Stimulated activated CD8-positive, alpha-beta memory T cell treated with anti-CD3 and anti-CD28 coated beads, Interleukin-15, amount 100 ng/mL, for 4 hours (primary cell): ENCODE measurements at places on chromosomes 13 and 19.
A peak's percentile ranks its signal among the peaks of the same experiment; 100 is the strongest.

DNA sequence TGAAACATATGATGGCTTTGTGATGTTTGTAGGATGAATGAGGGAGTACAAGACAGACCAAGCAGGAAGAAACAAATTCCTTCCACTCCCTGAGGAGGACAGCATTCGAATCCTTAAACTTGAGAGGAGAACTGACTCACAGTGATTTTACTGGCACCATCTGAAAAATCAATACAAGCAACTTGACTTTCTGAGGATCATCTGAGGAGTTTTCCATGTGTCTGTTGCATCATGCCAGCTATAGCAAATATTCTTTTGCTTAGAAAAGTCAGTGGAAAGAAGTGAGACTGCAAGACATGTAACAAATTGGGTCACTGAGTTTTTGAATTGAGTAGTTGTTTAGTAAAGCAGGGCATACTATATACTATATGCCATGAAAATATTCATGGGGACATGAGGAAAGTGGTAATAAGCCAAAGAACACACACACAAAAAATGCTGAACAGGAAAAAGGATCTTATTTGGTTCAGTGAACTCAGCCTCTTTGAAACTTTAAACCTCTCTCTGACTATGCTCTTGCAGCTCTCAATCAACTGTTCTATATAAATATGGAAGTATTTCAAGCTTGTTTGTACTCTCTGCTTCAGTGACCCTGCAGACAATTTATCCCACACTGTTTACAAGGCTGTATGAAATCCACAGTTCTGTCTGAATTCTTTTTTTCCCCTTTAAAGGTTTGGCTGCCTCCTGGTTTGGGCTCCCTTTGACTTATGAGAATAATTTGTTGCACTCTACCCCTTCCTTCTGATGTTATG, 35.5 kb downstream of the SERTM1 start:
- no peak for DNase-seq

DNA sequence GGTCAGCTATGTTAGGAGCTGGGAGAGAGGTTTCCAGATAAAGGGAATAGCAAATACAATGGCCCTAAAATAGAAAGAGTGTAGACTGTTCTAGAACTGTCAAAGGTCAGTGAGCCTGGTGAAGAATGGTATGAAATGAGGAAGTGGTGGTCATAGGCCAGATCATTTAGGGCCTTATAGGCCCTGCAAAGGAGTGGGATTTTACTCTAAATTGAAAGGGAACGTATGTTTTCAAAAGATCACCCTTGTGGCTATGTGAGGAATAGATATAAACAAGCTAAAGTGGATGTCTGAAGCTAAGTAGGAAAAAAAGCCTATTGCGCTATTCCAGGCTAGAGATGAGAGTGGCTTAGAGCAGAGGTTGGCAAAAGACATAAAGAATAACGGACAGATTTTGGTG, 70.7 kb upstream of the TDRD3 start:
- DNase-seq = no peak

GRCh38 chr13:43880926-43881325, 1.2 kb downstream of the LACC1 start:
- DNase-seq = no peak

- no peak for DNase-seq
These were observed 135.5 kb upstream of the RNF113B start for GRCh38 chr13:98312606-98313005.

GRCh38 chr19:33683881-33684537, 62.3 kb downstream of the CHST8 start:
- DNase-seq = no peak

DNA sequence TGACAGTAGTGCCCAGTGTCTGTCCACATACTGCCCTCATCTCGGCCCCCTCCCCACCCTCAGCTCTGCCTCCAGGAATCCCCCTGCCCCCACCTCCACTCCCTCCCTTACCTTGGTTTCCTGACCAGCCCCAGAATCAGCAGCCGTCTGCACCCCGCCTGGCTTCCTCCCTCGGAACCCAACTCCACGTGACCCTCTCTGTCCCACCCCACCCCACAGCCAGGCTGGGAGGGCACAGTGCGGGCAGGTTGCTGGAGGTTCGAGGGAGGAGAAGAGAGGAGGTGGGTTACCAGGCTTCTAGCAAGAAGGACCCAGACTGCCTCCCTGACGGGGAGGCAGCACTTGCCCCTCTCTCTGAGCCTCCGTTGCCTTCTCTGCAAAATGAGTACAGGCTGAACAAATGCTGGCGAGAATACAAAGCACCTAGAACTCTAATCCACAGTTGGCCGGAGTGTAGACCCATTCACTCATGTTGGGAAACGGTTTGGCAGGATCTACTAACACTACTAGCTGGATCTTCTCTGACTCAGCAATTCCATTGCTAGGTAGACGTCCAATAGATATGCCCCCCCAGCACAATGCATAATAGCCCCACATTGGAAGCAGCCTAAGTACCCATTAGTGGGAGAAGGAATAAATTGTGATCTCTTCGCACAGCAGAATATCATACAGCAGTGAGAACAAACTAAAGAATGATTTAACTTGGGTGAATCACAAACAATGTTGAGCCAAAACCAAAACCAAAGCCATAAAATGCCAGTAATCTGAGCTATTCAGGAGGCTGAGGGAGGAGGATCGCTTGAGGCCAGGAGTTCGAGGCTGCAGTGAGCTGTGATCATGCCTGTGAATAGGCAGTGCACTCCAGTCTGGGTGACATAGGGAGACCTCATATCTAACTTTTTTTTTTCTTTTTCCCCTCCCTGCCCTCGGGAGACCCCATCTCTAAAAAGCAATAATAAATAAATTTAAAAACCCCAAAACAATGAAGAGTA, at the start of gene RASAL3:
TSS of gene RASAL3 (minus strand) at position 151 of the 992 bp plus-strand sequence. CDS start 186 bp downstream, outside the sequence.
- DNase-seq = peak; percentile 43

DNA sequence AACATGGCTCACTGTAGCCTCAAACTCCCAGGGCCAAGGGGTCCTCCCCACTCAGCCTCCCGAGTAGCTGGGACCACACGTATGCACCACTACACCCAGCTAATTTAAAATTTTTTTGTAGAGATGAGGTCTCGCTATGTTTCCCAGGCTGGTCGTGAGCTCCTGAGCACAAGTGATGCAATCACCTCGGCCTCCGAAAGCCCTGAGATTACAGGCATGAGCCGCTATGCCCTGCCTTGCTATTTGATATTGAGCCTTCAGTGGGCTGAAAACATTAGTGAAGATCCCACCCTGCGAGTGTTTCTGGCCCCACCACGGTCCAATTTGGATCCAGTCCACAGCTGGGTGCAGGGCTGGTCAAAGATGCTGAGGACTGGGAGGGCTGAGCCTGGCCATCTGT, 65.9 kb downstream of the TRPM4 start:
- no peak for DNase-seq

- DNase-seq = peak; percentile 60
These were observed 40.3 kb downstream of the DEDD2 start for GRCh38 chr19:42176990-42177685.

DNA sequence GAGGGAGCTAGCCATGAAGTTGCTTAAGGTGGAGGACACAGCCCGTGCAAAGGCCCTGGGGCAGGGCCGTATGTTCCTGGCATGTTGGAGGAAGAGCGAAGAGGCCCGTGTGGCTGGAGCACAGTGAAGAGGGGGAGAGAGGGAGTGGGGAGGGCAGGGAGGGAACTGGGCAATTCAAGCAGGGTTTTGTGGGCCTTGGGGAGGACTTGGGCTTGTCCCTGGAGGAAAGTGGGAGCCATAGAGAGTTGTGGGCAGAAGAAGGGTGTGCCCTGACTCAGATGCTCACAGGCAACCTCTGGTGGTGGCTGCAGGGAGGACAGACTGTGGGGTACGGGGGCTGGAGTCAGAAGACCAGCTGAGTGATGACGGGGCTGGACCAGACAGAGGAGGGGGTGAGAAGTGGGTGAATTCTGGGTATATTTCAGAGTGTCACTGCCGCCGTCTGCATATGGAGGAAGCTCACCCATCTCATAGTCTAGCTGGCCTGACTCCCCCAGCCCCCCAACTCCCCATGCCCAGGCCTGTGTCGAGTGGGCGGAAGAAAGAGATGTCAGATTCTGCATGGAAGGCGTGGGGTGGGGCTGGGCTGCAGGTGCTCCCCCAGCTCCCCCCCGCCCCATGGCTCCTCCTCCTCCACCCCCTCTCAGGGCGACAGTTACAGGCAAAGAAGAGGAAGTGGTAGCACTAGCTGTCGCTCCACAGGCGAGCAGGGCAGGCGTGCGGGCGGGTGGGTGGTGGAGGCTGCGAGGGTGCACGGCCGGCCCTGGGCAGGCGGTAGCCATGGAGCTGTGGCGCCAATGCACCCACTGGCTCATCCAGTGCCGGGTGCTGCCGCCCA, at the start of gene VAV1:
TSS of gene VAV1 (plus strand) at position 681 of the 838 bp plus-strand sequence. CDS start at position 781, 100 bp downstream.
- peak; percentile 78 for DNase-seq

DNA sequence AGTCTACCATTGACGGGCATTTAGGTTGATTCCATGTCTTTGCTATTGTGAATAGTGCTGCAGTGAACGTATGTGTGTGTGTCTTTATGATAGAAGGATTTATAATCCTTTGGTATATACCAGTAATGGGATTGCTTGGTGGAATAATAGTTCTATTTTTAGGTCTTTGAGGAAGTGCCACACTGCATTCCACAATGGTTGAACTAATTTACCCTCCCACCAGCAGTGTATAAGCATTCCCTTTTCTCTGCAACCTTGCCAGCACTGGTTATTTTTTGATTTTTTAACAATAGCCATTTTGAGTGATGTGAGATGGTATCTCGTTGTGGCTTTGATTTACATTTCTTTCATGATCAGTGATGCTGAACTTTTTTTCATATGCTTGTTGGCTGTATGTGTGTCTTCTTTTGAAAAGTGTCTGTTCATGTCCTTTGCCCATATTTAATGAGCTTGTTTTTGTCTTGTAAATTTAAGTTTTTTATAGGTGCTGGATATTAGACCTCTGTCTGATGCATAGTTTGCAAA, 37.5 kb downstream of the RFC3 start:
- no peak for DNase-seq

DNA sequence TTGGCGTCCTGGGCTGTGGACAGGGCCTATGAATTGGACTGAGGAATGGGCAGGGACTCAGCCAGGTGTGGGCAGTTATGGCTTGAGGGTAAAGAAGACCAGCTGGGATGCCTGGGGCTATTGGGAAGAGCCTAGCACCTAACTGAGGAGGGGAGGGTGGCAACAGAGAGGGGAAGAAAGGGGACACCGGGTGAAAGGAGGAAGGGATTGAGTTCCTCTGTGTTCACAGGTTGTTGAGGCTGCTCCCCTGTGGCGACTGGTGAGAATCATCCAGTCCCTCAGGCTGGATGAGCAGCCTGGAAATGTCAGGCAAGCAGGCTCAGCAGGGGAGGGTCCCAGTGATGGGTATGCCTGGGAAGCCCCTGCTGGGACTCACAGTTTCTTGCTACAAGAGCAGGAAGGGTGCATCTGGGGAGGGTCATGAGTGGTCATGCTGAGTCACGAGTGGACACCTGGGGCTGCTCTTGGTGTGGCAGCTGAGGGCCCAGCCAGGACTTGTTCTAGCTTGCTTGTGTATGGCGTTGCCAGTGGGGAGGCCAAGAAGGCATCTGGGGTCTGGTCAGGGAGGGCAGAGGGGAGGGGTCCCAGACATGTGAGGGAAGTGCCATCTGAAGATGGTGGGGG, 1.4 kb downstream of the ZNF324 start:
- DNase-seq = no peak

- no peak for DNase-seq
These were observed 3.1 kb upstream of the LYPD3 start for GRCh38 chr19:43468354-43469159.

GRCh38 chr13:64877176-64877575, 2353.0 kb downstream of the PCDH9 start:
- DNase-seq = no peak

DNA sequence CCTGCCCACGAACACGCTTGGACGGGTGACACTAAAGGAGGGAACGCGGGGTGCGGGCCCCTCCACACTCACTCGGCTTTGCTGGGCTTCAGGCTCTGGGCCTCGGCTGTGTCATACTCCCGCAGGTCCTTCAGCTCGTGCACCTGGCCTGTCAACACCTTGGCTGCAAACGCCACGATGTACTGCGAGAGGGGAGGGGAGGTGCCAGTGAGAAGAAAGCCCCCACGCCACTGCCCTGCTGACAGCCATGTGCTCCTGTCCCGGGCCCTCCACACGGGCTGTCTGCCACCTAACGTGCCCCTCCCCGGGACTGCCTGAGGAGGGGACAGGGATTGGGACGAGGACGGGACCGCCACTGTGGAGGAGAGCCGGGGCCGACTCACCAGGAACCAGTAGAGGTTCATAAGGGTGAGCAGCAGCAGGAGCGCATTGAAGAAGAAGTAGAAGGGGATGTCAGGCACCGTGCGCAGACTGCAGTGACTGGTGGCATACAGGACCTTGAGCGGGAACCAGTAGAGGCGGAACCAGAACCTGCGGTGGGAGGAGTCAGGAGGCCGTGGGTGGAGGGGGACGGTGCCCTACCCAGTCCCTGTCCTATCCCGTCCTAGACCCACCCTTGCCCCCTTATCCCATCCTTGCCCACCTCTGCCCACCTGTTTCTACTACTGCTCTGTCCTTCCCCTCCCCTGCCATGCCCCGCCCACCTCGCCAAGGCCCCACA, 16.9 kb downstream of the CERS1 start:
- DNase-seq = no peak

DNA sequence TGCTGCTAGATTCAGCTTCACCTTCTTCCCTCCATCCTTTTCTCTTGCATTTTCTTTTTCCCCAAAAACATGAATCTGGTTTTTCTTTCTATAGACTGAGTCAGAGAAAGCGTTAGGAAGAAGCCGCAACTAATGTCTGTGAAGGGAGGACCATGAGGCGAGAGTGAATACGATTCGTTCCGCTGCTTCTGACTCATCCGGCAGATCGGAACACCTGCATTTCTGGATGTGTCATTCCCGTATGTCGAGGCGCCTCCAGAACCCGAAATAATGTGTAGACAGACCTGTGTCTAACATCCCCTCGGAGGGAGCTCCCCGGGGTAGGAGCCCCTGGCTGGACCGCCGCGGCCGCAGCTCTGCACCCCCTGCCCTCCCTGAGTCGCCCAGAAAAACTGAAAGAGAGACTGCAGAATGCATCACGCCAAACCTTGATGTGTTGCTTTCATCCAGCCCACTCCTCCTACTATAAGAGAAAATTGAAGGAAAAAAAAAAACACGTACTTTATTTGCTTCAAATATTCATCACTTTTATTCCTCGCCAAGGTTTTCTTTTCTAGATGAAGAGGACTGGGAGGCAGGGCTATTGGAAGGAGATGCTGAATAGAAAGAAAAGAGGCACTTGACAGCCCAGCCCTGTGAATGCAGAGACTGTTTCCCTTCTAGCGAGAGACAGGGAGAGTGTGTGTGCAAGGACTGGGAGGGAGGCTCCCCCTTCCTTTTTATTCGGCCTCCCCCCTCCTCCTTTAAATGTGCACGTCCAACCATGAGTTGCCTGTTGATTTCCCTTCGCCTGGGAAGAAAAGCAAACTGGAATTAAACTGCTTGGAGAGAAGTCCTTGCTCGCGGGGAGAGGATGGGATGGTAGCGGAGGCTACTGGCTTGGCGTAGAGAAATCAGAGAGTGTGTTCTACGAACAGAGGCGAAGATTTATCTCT, 616 bp upstream of the PCDH17 start:
- no peak for DNase-seq

- DNase-seq = no peak
These were observed 11.9 kb upstream of the PIK3R2 start for GRCh38 chr19:18141031-18141430.

GRCh38 chr19:46387713-46388130, 25.6 kb downstream of the CCDC8 start:
- no peak for DNase-seq
